Mammary microvascular endothelial cell (primary cell): ENCODE measurements at places on chromosomes 6 and 20. TPM values are rescaled to one million over a fixed set of nuclear protein-coding genes. Genes with fewer than 3 reads are reported as not detected.

The TFAP2A gene
- not detected in 2 replicates for total RNA-seq

The UBE2C gene
- total RNA-seq: 108 and 126 TPM in 2 replicates

The VGLL2 gene
- not detected in 2 replicates for total RNA-seq

The HLA-DPA1 gene
- total RNA-seq: 9.8 and 28.3 TPM in 2 replicates

The TNFRSF6B gene
- 298 and 328 TPM in 2 replicates for total RNA-seq

The NKAPL gene
- 0.53 and 1.3 TPM in 2 replicates for total RNA-seq

The MGME1 gene
- total RNA-seq: 11.5 and 14.9 TPM in 2 replicates

The EFCAB8 gene
- total RNA-seq: not detected in 2 replicates

The RBM24 gene
- 2.7 and 4.4 TPM in 2 replicates for total RNA-seq

The SLC22A7 gene
- not detected in 2 replicates for total RNA-seq

The ZSCAN23 gene
- 0.10 TPM in 1 of 2 replicates, not detected in the other for total RNA-seq

The TFAP2D gene
- not detected in 2 replicates for total RNA-seq

The ISM1 gene
- total RNA-seq: 3.6 and 4.3 TPM in 2 replicates

The MANEA gene
- total RNA-seq: 18.3 and 24.1 TPM in 2 replicates

The CD93 gene
- 375 and 394 TPM in 2 replicates for total RNA-seq

The SMLR1 gene
- total RNA-seq: not detected in 2 replicates

The MYLK4 gene
- total RNA-seq: 0.05 and 0.20 TPM in 2 replicates

The SMOC2 gene
- not detected in 2 replicates for total RNA-seq

The C20orf96 gene
- total RNA-seq: 1.3 and 3.3 TPM in 2 replicates

The CLPSL1 gene
- total RNA-seq: not detected in 2 replicates

The TMEM217 gene
- total RNA-seq: 7.8 and 10.1 TPM in 2 replicates

The ANGPT4 gene
- total RNA-seq: not detected in 2 replicates

The RHAG gene
- not detected in 2 replicates for total RNA-seq

The C6orf132 gene
- 0.07 and 0.10 TPM in 2 replicates for total RNA-seq

The ZHX3 gene
- total RNA-seq: 11.1 and 13.4 TPM in 2 replicates

The TEAD3 gene
- total RNA-seq: 0.15 and 0.27 TPM in 2 replicates

The HS3ST5 gene
- total RNA-seq: not detected in 2 replicates

The CHRNA4 gene
- not detected in 2 replicates for total RNA-seq

The YWHAB gene
- 145 and 156 TPM in 2 replicates for total RNA-seq

The ANKRD66 gene
- not detected in 2 replicates for total RNA-seq

The HLA-DPB1 gene
- 31.0 and 37.8 TPM in 2 replicates for total RNA-seq

The AKAP12 gene
- total RNA-seq: 383 and 413 TPM in 2 replicates

The PLN gene
- total RNA-seq: not detected in 2 replicates

The RIPOR3 gene
- total RNA-seq: not detected in 2 replicates

The CRISP3 gene
- total RNA-seq: not detected in 2 replicates

The ARHGAP18 gene
- total RNA-seq: 70.1 and 77.1 TPM in 2 replicates

The TAGAP gene
- total RNA-seq: 0.07 TPM in 1 of 2 replicates, not detected in the other

The BAG2 gene
- 5.7 and 5.8 TPM in 2 replicates for total RNA-seq

The COL10A1 gene
- not detected in 2 replicates for total RNA-seq

The PLA2G7 gene
- 0.13 TPM in 1 of 2 replicates, not detected in the other for total RNA-seq

The EYS gene
- total RNA-seq: not detected in 2 replicates
